ENCODE measurements at places on chromosomes 12 and 14.

DNA sequence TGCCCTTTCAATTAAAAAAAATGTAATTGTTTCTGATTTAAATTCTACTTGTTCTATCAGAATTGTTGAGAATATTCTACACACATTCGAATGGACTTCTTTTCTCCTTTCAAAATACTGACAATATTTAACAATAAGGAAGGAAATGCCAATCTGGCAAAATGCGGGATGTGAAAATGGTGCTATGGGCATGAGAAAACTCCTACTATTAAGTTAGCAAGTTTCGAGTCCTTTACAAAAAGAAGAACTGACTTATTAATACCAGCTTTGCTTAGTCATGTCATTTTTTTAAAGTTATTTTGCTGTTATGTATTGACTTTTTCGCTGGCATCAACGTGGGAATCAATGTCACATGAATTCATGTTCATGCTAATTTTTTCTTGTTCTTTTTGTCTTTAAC, 31.7 kb upstream of the ARL1 start:
- DNase-seq: no peak

- no peak for DNase-seq
Measured at GRCh38 chr12:58657190-58657589, 263.1 kb downstream of the LRIG3 start.

DNA sequence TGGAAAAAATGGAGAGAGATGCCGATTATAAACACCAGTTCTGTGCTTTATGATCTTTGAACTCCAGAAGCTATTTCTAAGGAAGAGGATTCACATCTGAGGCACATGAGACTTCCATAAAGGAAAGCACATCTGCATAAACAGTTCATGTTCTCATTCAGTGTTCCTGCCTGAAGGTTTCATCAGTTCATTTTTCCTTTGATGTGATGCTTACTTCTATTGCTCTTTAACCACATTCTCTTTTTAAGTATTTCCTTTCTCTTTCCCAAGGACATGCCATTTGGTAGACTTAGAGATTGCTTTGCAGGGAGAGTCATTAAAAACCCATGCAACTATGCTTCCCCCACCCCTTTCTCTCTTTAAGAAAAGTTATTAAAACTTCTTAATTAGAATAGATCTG, 387.0 kb upstream of the FLRT2 start:
- DNase-seq: no peak

- no peak for DNase-seq
Measured at GRCh38 chr14:55724736-55725135, 144.7 kb downstream of the KTN1 start.

DNA sequence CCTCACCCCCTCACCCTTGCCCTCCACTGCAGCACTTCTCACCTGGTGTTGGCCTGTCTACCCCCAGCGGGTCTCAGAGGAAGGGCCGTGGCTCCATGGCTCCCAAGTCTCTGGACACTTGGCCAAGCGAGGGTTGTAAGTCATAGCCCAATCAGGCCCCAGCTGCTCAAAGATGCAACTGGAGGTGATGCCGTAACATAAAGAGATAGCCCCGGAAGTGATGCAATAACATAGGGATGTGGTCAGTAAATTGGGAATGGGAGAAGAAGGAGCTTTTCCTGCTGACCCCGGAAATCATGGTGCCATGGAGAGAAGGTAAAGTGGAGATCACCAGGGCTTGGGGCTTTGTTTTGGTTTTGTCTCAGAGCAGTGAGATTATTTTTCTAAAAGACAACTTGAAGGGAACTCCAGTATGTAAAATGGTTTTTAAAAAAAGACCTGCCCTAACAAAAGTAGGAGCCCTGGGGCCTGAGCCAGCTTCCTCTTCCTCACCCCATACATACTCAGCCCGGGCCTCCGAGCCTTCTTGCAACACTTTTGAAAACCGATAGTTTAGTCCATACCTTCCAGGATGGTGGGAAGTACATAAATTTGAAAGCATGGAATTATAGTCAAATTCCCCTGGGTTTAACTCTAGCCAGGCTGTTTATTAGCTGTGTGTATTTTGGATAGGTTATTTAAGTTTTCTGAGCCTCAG, 212.5 kb downstream of the CRADD start:
- peak; percentile 36 for DNase-seq

GRCh38 chr14:102370305-102370809, 7.6 kb downstream of the TECPR2 start:
- peak; percentile 55 for DNase-seq

DNA sequence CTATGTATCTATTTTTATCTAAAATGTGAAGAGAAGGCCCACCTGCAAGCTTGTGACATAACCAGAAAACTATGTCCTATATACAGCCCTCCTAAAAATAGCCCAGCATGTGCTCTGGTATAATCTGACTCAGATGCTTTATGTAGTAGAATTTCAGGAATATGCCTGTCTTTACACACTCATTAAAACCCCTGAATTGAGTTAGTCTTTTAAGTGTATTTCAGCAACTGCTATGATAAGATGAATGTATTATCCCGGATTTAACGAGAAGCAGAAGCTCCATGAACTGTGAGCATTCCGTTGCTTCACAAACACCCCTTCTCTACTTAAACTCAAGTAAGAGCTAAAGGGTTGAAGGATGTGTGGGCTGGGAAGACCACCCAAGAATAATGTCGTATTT, 89.9 kb upstream of the PRICKLE1 start:
- DNase-seq: peak; percentile 21

- DNase-seq: no peak
Measured at GRCh38 chr14:105214324-105214915, 33.3 kb upstream of the NUDT14 start.

DNA sequence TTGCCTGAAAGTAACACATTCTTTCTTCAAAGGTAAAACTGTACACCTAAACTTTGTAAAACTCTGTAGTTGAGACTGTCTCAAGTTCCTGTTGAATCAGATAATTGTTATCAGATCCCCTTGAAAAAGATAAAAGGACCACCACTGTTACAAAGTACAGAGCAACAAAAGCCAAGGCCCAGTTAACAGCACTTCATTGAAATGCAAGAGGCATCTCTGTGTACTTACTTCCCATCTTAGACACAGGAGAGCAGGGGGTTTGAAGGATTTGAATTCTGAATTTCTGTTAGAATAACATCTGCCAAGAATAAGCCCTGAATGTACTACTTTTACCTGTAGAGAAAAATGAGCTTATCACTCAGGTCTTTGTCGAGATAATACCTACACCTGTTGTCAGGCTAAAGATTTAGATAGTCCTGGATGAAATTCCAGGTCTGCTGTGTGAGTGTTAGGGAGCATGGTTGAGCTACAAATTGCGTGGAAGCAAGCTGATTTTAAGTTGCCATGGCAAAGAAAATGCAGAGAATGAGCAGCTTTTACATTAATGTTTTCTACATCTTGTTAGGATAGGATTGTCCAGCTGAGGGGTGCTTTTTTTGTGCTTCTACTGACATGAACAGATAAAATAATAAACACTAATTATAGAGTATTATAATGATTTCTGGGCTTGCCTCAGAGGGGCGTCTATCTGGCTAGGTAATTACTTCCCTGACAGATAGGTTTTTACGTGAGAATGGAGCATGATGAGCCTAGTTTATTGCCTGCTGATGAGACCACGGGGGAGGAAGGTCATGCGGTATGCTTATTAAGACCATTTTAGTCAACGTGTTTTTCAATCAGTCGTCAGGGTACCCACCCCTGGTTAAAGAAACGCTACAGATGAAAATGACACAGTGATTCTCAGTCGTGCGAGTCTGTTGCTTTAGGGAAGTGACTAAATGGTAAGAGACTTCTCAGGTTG, 309.2 kb downstream of the PAWR start:
- DNase-seq: no peak

- no peak for DNase-seq
Measured at GRCh38 chr14:51691176-51691575, 39.5 kb downstream of the FRMD6 start.

GRCh38 chr14:56324454-56324853, 206.2 kb downstream of the PELI2 start:
- DNase-seq: no peak

GRCh38 chr14:63039866-63040265, 5.4 kb downstream of the KCNH5 start:
- DNase-seq: peak; percentile 68

GRCh38 chr12:110549716-110550115, 33.4 kb downstream of the PPTC7 start:
- DNase-seq: peak; percentile 79

GRCh38 chr12:113577464-113578129, 105.9 kb upstream of the LHX5 start:
- no peak for DNase-seq

GRCh38 chr14:105838591-105839424, 312.4 kb downstream of the TMEM121 start:
- no peak for DNase-seq

GRCh38 chr14:87334997-87335685, 657.8 kb downstream of the GALC start:
- DNase-seq: no peak

DNA sequence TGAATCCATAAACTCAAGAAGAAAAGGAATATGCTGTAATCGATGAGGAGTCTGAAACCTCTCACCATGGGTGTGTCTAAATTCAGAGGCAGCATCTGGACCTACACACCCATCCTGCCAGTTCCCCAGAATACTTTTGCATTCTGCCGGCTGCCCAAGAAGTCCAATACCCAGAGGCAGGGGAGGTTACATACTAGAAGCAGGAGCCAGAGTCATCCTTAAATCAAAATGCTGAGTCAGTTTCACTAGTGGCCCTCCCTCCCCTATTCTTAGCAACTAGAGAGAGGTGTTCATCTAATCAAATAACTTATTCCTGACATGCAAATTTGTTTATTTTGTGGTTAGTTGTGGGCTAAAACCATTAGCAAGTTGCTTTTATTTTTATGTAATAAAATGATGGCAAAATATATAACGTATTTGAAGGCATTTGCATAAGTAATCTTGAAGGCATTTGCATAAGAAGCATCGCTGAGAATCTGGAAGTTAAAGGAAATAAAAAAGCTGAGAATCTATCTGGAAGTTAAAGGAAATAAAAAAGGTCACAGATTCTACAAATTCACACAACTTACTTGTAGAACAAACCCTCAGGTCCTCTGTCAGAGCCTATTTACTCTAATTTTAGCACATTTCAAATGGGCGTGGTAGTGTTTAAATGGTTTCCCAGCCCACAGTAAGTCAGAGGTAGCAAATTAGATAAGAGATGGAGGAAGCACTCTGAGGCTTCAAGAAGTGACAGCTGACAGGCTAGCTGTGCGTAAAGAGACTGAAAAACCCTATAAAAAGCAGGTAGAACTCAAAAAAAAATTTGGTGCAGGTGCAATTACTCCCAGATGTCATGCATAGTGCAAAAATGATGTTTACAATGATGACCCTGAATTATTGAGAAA, 7.8 kb downstream of the BHLHE41 start:
- DNase-seq: no peak

DNA sequence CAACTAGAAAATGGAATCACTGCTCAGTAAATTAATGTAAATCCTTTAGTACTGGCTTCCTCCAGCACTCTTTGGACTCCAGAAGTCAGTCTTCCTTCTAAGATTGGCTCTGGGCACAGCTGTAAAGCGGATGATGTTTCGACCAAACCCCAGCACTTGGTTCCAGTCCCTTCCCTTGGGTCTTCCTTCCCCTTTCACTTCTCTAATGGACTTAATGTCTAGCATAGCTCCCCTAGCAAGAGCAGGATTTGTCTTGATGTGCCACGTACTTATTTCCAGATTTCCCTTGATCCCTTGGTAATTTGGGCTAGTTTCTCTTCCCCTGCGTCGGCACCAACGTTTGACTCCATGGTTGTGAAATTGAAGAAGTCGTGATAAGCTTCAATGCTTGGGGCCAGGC, 28.3 kb downstream of the C12orf75 start:
- DNase-seq: no peak
